ENCODE measurements at places on chromosomes 4 and X. TPM values are rescaled to one million over a fixed set of nuclear protein-coding genes. Genes with fewer than 3 reads are reported as not detected.

Gene CXXC4
- total RNA-seq: 0.11 TPM

Gene MFAP3L
- 31.1 TPM for total RNA-seq

Gene AWAT2
- total RNA-seq: not detected

Gene BRS3
- not detected for total RNA-seq

Gene ADH1C
- total RNA-seq: not detected

Gene DMRTC1
- total RNA-seq: not detected

Gene DSPP
- total RNA-seq: not detected

Gene NDP
- total RNA-seq: 1.4 TPM

Gene NPY1R
- total RNA-seq: not detected

Gene TRPC3
- 0.21 TPM for total RNA-seq

Gene FAM13A
- 16.8 TPM for total RNA-seq

Gene RAB33B
- 6.2 TPM for total RNA-seq

Gene SSX3
- total RNA-seq: not detected

Gene C4orf51
- not detected for total RNA-seq

Gene MAMLD1
- total RNA-seq: 3.0 TPM

Gene IRS4
- total RNA-seq: not detected

GRCh38 chr4:110900213-110900769, 277.4 kb upstream of the PITX2 start:
- DNase-seq: peak; percentile 55

DNA sequence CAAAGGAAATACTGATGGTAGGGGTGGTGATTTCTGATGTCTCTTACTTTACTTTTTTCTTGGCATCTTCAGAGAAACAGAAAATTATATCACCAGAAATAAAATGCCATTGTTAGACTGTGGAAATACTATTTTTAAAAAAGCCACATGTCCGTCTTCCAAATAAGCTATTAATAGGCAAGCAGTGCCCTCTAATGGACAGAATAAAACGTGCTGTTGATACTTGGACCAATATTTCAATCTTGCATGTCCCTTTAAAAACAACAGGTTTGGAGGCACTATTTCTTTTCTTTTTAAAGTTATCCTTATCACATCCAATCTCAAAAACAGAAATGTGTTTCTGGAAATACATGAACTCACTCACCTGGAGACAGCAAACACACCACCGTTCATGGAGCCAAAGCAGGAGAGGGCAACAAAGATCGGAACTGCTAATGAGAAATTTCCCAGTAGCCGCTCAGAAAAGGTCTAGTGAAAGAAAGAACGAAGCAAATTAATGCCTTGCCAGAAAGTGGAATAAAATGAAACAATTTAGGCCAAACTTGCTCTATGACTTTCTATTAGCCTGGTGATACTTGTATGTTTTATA, 59.2 kb downstream of the SLC7A11 start:
- peak; percentile 75 for DNase-seq

DNA sequence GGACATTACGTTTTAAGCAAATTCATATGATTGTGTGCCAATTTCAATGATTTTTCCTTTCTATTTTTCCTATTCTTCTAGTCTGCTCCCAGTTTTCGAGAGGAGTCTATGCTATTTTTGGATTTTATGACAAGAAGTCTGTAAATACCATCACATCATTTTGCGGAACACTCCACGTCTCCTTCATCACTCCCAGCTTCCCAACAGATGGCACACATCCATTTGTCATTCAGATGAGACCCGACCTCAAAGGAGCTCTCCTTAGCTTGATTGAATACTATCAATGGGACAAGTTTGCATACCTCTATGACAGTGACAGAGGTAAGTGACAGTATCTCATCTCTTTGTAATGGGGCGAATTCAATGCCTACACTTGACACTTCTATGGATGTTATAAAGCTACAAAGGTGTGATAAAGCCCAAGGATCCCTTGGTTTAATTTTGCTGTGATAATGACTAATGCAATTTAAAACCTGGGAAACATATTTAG, 83.0 kb downstream of the GRIA2 start:
- DNase-seq: peak; percentile 2

- no peak for DNase-seq
Measured at GRCh38 chr4:37015391-37015790, 229.2 kb upstream of the NWD2 start.

DNA sequence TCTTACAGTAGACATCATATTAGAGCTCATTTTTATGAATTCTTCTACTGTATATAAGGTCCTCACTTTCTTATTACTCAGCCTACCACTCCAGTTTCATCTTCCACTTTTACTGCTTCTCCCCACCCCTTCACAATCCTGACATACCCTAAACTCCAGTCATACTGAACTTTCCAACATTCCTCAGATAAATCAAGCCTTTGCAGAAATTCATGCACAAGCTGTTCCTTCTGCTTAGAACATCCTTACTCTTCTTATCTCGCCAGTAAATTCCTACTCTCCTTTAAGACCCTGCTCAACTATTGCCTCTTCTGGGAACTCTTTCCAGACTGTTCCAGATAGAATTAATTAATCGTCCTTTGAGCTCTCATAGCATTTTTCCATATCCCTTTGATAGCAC, 24.8 kb downstream of the RTL9 start:
- peak; percentile 36 for DNase-seq

DNA sequence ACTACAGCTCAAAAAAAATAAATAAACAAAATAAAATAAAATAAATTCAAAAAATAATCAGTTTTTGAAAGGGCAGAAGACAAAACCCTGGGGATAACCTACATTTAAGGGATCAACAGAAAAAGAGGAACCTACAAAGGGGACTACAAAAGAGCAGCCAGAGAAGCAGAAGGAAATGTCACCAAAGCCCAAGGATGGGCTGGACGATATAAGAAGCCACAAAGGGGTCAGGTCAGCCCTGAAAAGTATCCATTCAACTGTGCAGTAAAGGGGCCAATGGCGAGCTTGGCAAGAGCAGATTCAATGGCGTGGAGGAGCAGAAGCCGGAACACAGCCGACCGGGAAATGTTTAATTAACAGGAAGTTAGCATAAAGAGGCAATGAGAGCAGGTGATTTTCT, 16.9 kb downstream of the ACOT9 start:
- no peak for DNase-seq

GRCh38 chr4:171875291-171875690, 62.1 kb downstream of the GALNTL6 start:
- DNase-seq: no peak

DNA sequence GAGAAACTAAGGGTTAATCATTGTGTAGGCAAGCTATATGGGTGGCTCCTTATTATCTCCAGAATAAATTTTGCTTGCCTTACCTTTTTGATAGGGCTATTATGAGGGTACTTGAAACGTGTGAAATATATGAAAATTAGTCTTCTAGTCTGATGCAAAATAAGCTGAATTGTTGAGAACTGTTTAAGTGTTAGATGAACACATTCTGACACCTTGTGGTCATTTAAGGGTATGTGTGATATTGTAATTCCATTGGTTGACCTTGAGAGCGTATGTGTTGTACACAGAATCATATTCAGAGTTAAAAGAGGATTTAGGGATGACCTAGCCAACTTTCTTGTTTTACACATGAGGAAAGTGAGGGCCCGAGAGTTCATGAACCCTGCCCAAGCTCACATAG, 44.6 kb upstream of the LINC00632 start:
- peak; percentile 11 for DNase-seq

- no peak for DNase-seq
Measured at GRCh38 chrX:36950495-36951253, 57.5 kb upstream of the FAM47C start.

- DNase-seq: no peak
Measured at GRCh38 chr4:89939546-89939945, 44.9 kb downstream of the MMRN1 start.

DNA sequence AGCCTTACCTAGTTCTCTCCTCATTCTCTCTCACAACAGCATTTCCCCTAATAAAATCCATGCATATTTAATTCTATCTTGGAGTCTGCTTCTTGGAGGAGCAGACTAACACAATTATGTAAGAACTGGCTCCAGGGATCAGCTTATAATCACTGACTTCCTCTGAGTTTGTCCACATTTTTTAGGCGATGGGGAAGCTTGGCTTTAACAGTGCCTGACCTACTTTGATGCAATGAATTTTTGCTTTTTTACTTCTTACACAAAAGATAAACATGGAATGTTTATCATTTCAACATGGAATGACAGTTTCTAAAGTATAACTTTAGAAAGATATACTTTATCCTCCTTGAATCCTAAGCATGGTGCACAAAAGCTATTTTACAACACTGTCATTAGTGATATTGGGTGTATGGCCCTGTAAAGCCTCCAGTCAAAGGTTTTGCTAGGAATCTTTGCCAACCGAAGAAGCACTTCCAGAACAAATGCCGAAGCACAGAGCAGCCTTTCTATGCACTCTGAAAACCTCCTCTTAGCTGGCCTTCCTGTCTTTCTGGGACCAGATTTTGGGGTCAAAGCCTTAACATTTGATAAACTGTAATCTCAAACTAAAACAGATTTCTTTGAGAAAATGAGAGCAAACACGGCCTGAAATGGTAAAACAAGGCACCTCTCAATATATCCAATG, 736 bp downstream of the BDH2 start:
- peak; percentile 17 for DNase-seq

DNA sequence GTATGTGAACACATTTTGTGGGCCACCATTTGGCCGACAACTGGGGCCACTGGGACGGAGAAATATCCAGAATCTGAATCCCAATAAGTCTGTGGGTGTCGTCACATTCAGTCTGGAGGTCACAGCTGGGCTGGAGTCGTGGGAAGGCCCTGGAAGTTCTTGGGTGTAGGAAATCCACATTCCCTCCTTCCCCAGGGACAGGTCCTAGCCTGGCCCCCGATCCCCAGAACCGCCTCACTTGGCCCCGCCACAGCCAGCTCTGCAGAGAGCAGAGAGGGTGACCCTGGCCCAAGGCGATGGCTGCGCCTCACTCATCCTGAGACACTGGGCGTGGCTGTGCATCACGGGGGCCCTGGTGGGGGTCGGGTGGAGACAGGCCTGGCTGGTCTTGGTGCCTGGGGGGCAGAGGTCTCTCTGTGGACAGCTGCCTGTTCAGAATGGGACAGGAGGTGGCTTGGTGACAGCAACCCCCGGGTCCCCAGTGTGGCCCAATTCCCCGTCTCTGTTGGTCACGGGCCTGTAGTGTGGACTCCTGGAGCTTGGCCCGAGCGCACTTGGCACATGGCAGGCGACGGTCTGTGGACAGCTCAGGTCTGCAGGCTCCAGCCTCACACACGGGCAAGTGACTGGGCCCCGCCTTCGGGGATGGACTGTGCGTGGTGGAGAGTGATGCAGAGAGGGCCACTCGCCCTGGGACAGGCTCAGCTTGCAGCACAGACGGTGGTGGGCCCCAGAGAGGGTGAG, 16.4 kb downstream of the DOK7 start:
- DNase-seq: peak; percentile 71

GRCh38 chr4:95877636-95878035, 37.7 kb downstream of the PDHA2 start:
- DNase-seq: no peak

DNA sequence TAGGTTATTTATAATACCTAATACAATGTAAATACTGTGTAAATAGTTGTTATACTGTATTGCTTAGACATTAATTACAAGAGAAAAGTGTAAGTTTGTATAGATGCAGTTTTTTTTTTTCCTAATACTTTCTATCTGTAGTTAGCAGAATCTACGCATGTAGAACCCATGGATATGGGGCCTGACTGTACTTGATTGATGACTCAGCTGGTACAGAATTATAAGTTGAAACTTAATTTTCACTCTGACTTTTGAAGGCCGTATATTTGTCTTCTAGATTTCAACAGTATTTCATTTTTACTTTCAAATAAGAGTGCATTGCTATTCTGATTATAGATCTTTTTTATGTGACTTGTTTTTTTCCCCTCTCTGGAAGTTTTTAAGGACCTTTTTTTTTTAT, 30.8 kb upstream of the NDUFC1 start:
- DNase-seq: no peak

- DNase-seq: peak; percentile 46
Measured at GRCh38 chr4:145865274-145865941, 73.2 kb downstream of the ZNF827 start.

- DNase-seq: no peak
Measured at GRCh38 chrX:133254666-133255065, 36.5 kb upstream of the TFDP3 start.

GRCh38 chr4:37881811-37882210, 9.1 kb upstream of the TBC1D1 start:
- DNase-seq: no peak

GRCh38 chr4:79466621-79467020, 58.6 kb upstream of the GK2 start:
- DNase-seq: peak; percentile 11

GRCh38 chr4:186150926-186151325, 40.4 kb upstream of the CYP4V2 start:
- no peak for DNase-seq

- DNase-seq: no peak
Measured at GRCh38 chr4:140121646-140122045, 32.3 kb downstream of the MAML3 start.

GRCh38 chr4:67935888-67936287, 27.4 kb downstream of the TMPRSS11A start:
- no peak for DNase-seq

GRCh38 chr4:4299006-4299405, 9.0 kb downstream of the ZBTB49 start:
- no peak for DNase-seq

DNA sequence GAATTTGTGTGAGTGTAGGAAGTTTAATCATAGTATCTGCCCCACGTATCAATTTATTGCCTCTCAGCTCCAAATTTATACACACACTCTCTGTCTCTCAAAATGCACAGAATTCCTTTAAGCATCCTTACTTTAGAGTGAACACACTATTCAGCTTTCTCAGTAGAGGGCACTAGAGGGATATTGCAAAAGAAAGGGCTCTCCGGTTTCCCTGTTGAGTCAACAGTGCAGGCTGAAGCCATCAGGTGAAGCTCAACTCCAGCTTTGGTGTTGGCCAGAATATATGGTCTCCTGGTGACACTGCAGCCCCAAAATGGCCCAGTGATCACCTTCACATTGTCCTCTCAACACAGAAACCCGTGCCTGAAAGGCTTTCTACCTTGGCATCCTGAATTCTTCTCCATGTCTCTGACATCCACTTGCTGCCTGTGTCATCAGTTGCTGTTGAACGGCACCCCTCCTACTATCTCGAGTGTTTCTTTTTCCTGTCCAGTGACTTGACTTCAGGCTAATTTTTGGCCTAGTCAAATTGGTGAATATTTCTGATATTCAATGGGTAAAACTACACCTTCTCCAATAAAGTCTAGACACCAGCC, 670.5 kb downstream of the GABRG1 start:
- DNase-seq: no peak

- peak; percentile 48 for DNase-seq
Measured at GRCh38 chr4:148445071-148445859, 3.1 kb upstream of the NR3C2 start.

DNA sequence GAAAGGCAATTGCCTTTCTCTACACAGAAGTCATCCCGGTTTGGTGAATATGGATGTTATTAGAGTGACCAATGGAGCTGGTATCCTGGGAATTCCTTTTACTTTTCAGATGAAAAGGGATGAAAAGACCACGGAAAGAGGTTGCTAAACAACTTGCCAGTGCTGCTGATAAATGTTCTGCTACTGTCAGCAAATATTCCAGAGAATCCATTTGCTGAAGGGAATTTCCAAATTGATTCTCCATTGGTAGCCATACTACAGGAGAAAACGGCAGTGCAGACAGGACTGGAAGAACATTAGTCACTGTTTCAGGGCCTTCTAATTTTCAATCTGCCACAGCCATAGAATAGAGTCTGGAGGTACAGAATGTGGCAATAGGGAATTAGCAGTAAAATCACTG, 451.5 kb downstream of the PCDH11X start:
- DNase-seq: no peak

GRCh38 chr4:3293401-3294391, 875 bp downstream of the RGS12 start:
- no peak for DNase-seq

- DNase-seq: peak; percentile 33
Measured at GRCh38 chrX:152821145-152821765, 9.3 kb downstream of the CETN2 start.

- no peak for DNase-seq
Measured at GRCh38 chrX:2676794-2677675, 14.1 kb upstream of the CD99 start.

All from myocyte (in vitro differentiated cells).